ENCODE measurements at places on chromosomes 4 and X. TPM values are rescaled to one million over a fixed set of nuclear protein-coding genes. Genes with fewer than 3 reads are reported as not detected.

CYSLTR1 gene
- total RNA-seq: 2.9 TPM

CHRDL1 gene
- 0.22 TPM for total RNA-seq

NLGN3 gene
- total RNA-seq: 42.2 TPM

CYTL1 gene
- 5.7 TPM for total RNA-seq

- no peak overlapping the region for H3K4me3 ChIP-seq
- H3K36me3 ChIP-seq: no peaks in the 10 kb centered on the region
- DNase-seq: no peak
- no peaks in the 10 kb centered on the region for H3K4me1 ChIP-seq
- no peaks in the 10 kb centered on the region for H3K27me3 ChIP-seq
These were observed 122.0 kb downstream of the CT47B1 start for GRCh38 chrX:120753413-120754251.

PABPC4L gene
- 0.60 TPM for total RNA-seq

SPANXA2 gene
- not detected for total RNA-seq

ADH1A gene
- not detected for total RNA-seq

DNA sequence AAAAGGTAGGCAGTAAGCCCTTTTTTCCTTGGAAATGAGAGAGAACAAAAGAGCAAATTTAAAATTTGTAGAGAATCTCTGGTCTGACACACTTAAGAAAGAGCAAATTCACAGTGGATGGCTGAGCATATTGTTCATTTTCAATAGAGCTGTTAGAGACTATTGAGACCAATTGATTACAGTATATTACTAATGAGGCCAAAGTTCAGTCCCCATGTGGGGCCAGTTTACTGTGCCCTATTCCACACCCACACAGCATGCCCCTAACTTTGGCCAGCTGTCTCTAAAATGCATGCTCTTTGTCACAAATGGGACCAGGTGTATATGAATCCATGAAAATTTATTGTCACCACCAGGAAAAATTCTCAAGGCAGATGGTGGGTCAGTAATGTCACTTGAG is 470.5 kb downstream of the PCDH7 start:
- no peaks in the 10 kb centered on the region for H3K27me3 ChIP-seq
- H3K36me3 ChIP-seq: no peaks in the 10 kb centered on the region
- no peak for DNase-seq
- H3K27ac ChIP-seq: no peak overlapping the region

CXCL8 gene
- 1.3 TPM for total RNA-seq

GRCh38 chr4:26124753-26125321 is 196.0 kb upstream of the RBPJ start:
- no peak overlapping the region for H3K27ac ChIP-seq
- no peaks in the 10 kb centered on the region for H3K4me1 ChIP-seq
- H3K27me3 ChIP-seq: no peaks in the 10 kb centered on the region
- DNase-seq: no peak

DNA sequence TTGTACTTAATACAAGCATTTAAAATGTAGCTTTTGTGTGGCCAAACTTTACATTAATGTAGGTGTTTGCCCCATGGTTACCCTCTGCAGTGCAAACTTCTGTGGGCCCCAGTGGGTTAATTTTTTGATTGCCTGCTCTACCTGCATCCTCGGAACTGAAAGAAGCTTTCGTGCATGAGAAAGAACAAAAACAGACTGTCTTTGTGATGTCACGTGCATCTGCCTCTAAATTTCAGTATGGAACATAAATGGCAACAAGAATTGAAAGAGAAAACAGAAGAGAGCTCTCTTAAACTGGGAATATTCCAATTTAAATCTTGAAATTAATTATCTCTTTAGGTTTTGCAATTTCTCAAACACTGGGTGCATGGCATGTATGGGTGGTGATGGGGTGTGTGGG is 182.4 kb upstream of the LCORL start:
- H3K27me3 ChIP-seq: no peaks in the 10 kb centered on the region
- no peaks in the 10 kb centered on the region for H3K36me3 ChIP-seq
- no peak overlapping the region for H3K4me3 ChIP-seq

MAGEA11 gene
- total RNA-seq: not detected

C4orf50 gene
- total RNA-seq: 0.08 TPM

GRCh38 chr4:74292111-74292870 is 16.0 kb upstream of the EPGN start:
- no peaks in the 10 kb centered on the region for H3K27me3 ChIP-seq
- no peaks in the 10 kb centered on the region for H3K36me3 ChIP-seq
- H3K4me1 ChIP-seq: no peaks in the 10 kb centered on the region
- H3K4me3 ChIP-seq: no peak overlapping the region

DNA sequence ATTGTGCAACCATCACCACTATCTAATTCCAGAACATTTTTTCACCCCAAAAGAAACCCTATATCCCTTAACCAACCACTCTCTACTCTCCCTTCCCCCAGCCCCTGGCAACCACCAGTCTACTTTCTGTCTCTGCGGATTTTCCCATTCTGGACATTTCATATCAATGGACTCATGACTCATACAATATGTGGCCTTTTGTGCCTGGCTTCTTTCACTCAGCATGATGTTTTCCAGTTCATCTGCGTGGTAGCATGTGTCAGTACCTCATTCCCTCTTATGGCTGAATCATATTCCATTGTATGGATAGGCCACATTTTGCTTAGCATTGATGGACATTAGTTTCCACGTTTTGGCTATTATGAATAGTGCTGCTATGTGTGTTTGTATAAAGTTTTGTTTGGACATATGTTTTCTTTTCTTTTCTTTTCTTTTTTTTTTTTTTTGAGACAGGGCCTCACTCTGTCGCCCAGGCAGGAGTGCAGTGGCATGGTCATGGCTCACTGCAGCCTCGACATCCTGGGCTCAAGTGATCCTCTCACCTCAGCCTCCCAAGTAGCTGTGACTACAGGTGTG is 335.4 kb downstream of the BCOR start:
- peaks cover 10% of the 10 kb centered on the region for H3K27me3 ChIP-seq
- no peak overlapping the region for H3K27ac ChIP-seq
- no peak for DNase-seq
- no peak overlapping the region for H3K4me3 ChIP-seq
- H3K36me3 ChIP-seq: no peaks in the 10 kb centered on the region
- H3K4me1 ChIP-seq: no peaks in the 10 kb centered on the region

DNA sequence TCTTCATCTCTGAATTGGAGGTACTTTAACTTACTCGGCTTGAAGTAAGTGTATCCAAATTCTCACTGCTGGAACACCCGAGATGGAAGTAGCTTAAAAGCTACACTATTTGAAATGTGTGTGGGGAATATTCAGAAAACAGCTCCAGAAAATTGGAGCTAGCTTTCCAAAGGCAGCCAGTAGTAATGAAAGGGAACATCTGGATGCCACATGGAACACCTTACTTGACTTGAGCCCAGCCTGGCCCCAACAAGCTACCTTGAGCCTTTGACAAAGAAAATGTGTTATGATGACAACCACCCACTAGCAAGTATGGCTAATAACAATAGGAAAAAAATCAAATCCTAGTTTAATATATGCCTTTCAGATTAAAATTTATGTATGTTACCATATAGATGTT is 161.5 kb downstream of the PRDM5 start:
- H3K36me3 ChIP-seq: no peaks in the 10 kb centered on the region
- H3K27ac ChIP-seq: no peak overlapping the region
- no peak overlapping the region for H3K4me3 ChIP-seq
- no peaks in the 10 kb centered on the region for H3K4me1 ChIP-seq

KCNIP4 gene
- 4.1 TPM for total RNA-seq

- H3K27me3 ChIP-seq: no peaks in the 10 kb centered on the region
- no peak for DNase-seq
- no peaks in the 10 kb centered on the region for H3K36me3 ChIP-seq
- no peak overlapping the region for H3K4me3 ChIP-seq
These were observed 68.8 kb downstream of the IL15 start for GRCh38 chr4:141705048-141705746.

ASB9 gene
- 2.3 TPM for total RNA-seq

CDX4 gene
- total RNA-seq: not detected
